Astrocyte (in vitro differentiated cells and primary cell): ENCODE measurements at places on chromosomes 2 and 18. TPM values are rescaled to one million over a fixed set of nuclear protein-coding genes. Genes with fewer than 3 reads are reported as not detected.

The C2orf78 gene
- total RNA-seq: not detected in 2 replicates

The CELF4 gene
- total RNA-seq: 0.16 TPM in 1 of 2 replicates, not detected in the other

The CPS1 gene
- total RNA-seq: 5.8 and 8.0 TPM in 2 replicates

- no peaks in the 10 kb centered on the region for H3K4me1 ChIP-seq
- no peak overlapping the region for H3K4me3 ChIP-seq
- DNase-seq: no peak
- no peaks in the 10 kb centered on the region for H3K36me3 ChIP-seq
- H3K27ac ChIP-seq: no peak overlapping the region
These were observed 1135.1 kb upstream of the CRIM1 start for GRCh38 chr2:35220461-35220860.

DNA sequence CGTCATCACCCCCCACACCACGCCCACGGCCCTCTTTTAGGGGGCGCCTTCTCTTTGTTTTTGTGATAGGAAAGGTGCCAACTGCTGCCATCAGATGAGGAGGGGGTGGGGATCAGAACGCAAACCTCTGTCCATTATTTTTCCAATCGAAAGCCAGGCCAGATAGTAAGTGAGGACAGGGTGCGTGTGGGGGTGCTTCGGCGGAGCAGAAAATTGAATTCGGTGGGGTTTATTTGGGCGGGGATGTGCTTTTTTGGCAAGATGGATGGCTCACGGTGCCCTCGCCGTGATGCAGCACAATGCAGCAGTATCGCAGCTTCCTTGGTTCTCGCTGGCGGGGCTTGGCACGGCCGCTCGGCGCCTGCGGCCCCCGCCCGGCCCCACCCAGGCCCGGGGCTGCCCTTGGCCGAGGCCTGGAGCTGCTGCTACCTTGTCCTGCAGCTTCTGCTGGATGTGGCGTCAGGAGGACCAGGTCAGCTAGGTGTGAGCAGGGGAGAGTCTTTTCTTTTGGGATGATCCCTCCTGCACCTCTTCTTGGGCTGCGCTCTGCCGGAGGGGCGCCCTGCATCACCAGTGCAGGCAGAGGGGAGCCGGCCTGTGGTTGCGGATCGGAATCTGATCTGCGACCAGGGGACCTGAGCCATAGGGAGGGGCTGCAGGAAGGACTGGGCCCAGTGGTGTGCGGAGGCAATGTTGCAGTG is 1.3 kb downstream of the SPTBN1 start:
- peak overlapping the region; percentile 65 for H3K27ac ChIP-seq
- no peak for DNase-seq
- H3K27me3 ChIP-seq: no peaks in the 10 kb centered on the region
- H3K4me3 ChIP-seq: peak overlapping the region; percentile 90
- H3K4me1 ChIP-seq: peaks cover 22% of the 10 kb centered on the region

- no peaks in the 10 kb centered on the region for H3K27me3 ChIP-seq
- H3K27ac ChIP-seq: no peak overlapping the region
- DNase-seq: no peak
- no peak overlapping the region for H3K4me3 ChIP-seq
- H3K36me3 ChIP-seq: no peaks in the 10 kb centered on the region
These were observed 64.1 kb downstream of the TAF4B start for GRCh38 chr18:26290385-26290784.

GRCh38 chr2:184793176-184793575 is 194.8 kb downstream of the ZNF804A start:
- H3K4me3 ChIP-seq: no peak overlapping the region
- peak; percentile 50 for DNase-seq
- H3K36me3 ChIP-seq: no peaks in the 10 kb centered on the region
- H3K27me3 ChIP-seq: no peaks in the 10 kb centered on the region
